GM12891 (cell line): ENCODE measurements at places on chromosomes 2 and 18.

DNA sequence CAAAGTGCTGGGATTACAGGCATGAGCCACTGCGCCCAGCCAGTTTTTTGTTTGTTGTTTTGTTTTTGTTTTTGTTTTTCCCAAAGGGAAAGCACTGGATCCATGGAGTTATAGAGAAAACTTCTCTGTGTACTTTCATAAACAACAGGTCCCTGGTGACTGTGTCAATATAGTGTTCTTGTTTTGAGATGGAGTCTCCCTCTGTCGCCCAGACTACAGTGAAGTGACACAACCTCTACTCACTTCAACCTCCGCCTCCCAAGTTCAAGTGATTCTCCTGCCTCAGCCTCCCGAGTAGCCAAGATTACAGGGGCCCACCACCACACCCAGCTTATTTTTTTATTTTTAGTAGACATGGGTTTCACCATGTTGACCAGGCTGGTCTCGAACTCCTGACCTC, 16.5 kb downstream of the USP34 start:
- no peak for DNase-seq

- no peak for DNase-seq
Measured at GRCh38 chr2:239745386-239746227, 279.5 kb downstream of the NDUFA10 start.

- no peak for DNase-seq
Measured at GRCh38 chr18:63505566-63506335, 29.0 kb downstream of the SERPINB5 start.

DNA sequence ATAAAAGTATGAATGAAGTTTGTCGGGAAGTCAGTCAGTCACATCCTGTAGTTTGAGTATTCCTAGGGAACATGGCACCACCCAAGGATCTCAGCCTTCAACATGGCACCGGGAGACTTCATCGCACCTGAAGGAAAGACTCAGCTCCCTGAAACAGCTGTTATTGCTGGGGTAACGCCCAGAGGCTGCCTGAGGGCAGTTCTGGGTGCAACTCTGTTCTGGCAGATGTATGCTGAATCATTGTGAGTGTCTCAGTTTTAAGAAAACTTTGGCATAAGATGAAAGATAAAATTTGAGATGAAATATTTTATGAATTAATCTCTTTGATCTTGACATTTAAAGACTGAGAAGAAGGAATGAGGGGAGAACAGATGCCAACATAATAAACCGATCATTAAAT, 49.9 kb upstream of the SERPINB2 start:
- DNase-seq: no peak

DNA sequence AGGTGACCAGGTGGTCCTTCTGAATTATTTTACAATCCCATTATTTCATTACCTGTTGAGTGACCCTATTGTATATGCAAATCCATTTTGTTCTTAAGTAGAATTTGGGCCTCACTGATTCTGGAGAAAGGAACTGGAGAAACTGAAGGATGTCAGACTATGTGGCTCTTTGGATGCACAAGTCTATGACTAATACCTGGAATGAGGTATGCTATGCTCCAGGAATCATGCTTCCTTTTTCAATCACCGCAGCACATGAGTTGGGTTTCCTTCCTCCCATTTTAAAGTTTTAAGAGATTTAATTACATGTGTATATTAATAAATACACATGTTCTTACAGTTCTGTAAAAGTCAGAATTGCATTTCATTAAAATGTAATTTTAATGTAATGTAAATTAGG, 253.9 kb upstream of the VWC2L start:
- no peak for DNase-seq

DNA sequence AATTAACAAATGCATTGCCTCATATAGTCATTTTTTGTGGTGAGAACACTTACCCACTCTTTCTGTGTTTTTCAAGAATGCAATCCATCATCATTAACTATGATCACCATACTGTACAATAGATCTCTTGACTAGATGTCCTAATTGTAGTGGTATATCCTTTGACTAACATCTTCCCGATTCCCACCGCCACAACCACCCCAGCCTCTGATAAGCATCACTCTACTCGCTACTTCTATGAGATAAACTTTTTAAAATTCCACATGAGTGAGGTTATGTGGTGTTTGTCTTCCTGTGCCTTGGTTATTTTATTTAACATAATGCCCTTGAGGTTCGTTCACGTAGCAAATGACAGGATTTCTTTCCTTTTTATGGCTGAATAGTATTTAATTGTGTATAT, 6.6 kb downstream of the VWA3B start:
- DNase-seq: no peak

GRCh38 chr18:61292280-61293035, 40.8 kb upstream of the CDH20 start:
- no peak for DNase-seq

DNA sequence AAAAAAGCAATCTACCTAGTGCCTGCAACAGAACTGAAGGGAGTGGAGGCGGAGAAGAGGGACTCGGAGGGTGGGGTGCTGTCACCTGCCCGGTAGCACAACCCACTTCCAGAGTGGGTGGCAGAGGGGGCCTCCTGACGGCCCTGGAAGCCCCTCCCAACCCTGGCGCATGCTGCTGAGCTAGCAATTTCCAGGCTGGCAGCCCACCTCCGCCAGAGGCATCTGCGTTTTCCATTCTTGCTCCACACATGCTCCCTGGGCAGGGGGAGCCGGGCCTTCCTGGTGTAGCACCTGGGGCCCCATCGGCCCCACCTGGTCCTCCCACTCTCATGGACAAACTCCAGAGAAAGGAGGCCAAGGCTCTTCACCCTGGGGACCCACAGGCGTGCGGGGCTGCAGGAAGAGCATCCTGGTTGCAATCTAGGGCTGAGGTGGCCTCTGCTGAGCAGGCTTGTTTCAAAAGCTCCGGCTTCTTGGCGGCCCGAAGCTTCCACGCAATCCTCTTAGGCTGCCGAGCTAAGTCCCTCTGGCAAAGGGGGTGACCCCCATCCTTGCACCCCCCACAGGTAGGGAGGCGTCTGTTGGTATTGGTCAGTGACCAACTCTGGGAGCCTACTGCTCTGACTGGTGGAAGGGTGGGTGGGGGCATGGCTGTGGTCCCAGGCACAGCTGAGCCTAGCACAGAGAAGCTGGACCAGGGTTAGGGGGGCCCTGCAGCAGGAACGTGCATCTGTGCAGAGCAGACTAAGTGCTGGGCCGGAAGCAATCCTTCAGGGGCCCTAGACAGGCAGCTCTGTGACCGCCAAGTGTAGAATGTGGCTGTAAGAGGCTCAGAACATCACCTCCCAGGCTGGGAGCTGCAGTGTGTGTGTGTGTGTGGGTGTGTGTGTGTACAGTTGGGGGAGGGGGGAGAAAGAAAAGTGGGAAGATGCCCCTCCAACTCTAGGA, 2.6 kb downstream of the HS6ST1 start:
- DNase-seq: peak; percentile 31

- DNase-seq: peak; percentile 21
Measured at GRCh38 chr18:70380915-70381896, 92.4 kb downstream of the SOCS6 start.

- DNase-seq: no peak
Measured at GRCh38 chr2:137056704-137057103, 291.4 kb downstream of the THSD7B start.

DNA sequence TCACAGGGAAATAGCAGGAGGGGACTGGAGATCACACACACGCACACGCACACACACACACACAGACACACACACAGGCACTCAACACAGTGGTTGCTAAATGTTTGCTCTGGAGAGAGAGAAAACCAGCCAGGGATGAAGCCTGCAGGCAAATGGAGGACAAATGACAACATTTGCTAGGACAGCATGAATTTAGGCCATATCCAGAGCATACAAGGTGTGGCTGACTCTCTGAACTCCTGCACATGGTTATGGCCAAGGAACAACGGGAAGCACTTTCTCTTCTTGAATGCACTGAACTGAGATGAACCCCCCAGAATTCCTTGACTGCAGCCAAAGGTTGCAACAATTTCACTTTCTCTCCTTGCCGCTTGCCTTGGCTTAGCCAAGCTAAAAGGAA, 230.0 kb upstream of the RASGRP3 start:
- DNase-seq: no peak

- peak; percentile 64 for DNase-seq
Measured at GRCh38 chr2:6773007-6773693, 92.6 kb downstream of the CMPK2 start.

GRCh38 chr2:231094736-231095346, 30.0 kb downstream of the HTR2B start:
- DNase-seq: no peak

- DNase-seq: no peak
Measured at GRCh38 chr2:213246497-213247281, 37.6 kb upstream of the SPAG16 start.

DNA sequence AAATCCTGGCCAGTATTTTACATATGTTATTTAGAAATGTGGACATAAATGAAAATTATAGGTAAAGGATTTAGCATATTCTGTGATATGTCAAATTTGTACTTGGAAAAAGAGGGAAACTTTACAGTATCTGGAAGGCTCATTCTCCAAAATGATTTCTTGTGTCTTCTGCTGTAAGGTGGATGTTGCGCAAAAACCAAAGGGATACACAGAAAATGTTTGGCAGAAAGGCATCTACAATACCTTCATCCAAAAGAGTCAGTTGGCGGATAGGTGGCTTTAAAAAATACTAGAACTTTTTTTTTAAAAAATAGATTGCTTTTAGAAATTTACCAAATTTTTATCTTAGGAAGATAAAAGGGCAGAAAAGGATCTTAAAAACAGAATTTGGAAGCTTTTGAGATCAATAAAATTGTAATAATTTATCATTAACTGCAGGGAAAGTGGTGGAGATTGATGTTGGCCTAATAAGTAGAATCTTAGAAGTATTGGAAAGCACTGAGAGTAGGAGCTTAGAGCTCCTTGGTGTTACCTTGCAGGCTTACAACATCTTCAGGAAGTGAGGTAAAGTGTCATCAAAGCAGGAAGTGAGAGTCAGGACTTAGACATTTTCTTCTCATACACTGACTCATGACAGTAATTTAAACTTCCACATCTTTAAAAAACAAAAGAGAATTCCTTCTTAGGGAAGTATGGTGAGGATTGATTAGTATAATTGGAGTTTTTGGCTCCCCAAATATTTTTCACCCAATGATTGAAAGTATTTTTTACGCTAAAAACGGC, 2.1 kb downstream of the NABP1 start:
- no peak for DNase-seq

- DNase-seq: no peak
Measured at GRCh38 chr2:125526093-125526492, 1129.9 kb upstream of the GYPC start.

DNA sequence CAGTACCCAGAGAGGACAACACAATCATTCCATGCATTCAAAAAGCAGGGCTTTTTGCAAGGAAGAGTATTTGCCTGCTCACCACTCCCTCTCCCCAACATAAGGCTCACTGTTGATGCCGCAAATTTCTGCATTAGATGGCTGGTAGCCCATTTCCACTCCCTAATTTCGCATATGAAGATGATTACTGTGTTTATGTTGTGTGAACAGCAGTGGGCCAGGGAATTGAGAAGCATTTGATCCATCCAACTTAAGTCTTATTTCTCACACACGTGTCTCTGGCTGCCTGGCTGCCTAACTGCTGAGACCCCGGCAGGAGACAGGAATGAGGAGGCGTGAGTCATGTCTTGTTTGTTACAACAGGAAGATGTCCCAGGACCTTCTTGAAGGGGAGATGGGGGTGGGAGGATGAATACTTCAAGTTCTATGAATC, 294.1 kb downstream of the ALK start:
- no peak for DNase-seq

DNA sequence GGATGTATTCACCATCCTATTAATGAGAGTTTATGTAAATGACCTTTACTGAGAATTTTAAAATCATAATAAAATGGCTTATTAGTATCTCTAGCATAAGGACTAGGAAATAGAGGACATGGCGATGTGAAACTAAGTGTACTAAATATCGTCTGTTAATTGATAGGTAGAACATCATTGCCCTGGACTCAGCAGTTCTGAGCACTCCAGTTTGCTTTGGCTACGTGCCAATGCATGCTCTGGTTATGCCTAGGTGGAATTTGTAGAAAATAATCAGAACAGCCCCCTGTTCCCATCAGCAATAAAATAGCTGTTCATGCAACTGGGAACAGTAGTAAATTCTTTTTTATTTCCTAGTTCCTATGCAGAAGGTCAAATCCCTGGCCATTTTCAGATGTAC, 247.8 kb downstream of the DOK6 start:
- no peak for DNase-seq

- no peak for DNase-seq
Measured at GRCh38 chr2:126616606-126617069, 39.3 kb upstream of the GYPC start.

GRCh38 chr2:153488072-153488471, 9.5 kb upstream of the RPRM start:
- DNase-seq: no peak

GRCh38 chr2:71566372-71566771, 113.0 kb downstream of the DYSF start:
- DNase-seq: no peak
